CD4-positive, alpha-beta T cell treated with Interleukin-21 for 1 hour (primary cell): ENCODE measurements at places on chromosomes 16 and 17.

DNA sequence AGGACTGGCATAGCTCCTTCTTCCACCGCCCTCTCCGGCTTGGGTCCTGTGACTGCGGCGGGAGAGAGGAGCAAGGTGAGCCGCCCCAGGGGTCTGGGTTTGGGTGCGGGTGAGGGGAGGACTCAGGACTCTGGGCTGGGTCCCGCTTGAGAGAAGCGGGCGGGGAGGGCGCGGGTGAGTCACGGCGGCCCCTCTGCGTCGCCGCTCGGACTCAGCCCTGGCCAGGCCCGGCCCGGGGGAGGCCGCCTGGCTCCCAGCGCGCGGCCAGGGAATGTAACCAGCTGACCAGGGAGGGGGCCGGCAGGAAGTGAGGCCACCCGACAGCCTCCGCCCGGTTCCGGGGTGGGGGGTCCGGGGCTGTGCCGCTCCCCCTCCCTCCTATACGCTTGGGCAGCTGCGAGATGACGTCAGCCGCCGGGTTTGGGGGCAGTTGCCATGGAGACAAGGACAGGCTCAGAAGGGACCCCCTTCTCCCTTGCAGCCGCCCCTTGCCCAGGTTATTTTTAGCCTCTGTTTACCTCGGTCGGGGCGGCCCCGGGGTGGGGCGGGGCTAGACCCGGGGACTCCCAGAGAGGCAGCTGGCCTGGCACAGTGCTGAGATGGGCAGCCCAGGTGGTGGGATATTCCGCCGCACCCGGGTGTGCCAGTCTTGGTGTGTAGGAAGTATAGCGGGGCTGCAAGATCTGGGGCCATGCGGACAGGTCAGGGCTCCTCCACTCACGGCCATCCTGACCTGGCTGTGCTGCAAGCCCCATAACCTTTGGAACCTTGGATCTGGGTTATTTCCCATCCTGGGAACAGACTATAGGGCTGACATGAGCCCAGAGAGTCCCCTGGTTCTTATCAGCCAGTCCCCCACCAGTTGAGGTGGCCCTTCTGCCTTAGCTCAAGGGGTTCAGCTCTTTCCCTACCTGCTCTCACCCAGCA lies 1.6 kb downstream of the RIPOR1 start:
- DNase-seq = peak; percentile 60

GRCh38 chr16:68506331-68507053 lies 32.6 kb upstream of the ZFP90 start:
- DNase-seq = no peak

- DNase-seq = no peak
Measured at GRCh38 chr17:61403801-61404662, 4.4 kb downstream of the TBX2 start.

GRCh38 chr16:88909431-88910210 lies 43.2 kb upstream of the PABPN1L start:
- no peak for DNase-seq

GRCh38 chr17:35731917-35732805 lies 722 bp downstream of the RASL10B start:
- no peak for DNase-seq

DNA sequence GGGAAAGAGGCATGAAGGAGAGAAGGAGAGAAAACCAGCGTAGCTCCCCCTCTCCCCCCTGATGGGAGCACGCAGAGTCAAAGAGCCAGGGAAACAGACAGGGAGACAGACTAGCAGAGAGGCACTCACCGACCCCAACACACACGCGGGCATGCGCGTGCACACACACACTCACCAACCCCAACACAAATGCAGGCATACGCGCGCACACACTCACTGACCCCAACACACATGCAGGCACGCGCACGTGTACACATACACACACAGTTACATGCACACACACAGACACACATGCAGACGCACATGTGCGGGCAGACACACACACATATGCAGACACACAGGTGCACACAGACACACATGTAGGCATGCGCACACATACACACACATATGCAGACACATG lies 4.6 kb downstream of the CACNB1 start:
- no peak for DNase-seq

- DNase-seq = no peak
Measured at GRCh38 chr16:19808061-19808641, 76.5 kb downstream of the GPRC5B start.

GRCh38 chr16:28820016-28820415 lies 2.8 kb upstream of the ATXN2L start:
- DNase-seq = no peak

DNA sequence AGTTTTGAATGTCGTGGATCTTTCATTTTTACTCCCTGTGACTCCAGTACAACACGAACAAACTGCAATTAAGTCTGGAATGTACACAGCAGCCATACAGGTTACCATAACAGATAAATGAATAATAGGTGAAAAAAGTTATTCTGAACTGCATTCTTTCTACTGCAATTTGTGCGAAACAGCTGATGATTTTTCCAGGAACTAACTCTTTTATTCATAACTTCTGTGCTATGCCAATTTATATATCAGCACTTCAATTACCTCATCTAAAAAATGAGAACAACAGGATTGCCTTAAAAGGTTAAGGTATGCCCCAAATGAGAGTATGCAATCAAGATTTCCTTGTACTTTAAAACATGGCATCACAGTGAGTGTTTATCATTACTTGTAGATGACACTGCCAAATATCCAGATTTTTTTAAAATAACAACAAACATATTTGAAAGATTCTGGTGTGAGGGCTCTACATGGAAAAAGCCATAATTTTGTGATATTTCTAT lies 238.9 kb downstream of the CDH8 start:
- no peak for DNase-seq

- DNase-seq = no peak
Measured at GRCh38 chr17:81489998-81490992, 22.3 kb downstream of the ACTG1 start.

DNA sequence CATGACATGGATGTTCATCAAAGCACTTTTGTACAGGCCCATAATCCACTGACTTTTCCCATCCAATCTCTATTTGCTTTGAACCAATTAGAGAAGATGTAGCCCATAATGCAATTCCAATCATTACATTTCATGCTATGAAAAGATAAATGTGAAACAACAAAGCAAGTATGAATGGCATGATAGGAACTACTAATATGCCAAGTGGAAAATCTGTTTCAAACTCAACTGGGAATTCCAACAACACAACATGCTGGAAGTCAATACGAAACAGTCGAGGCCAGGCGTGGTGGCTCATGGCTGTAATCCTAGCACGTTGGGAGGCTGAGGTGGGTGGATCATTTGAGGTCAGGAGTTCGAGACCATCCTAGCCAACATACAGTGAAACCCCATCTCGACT lies 39.6 kb upstream of the TMEM97 start:
- DNase-seq = no peak

GRCh38 chr17:75535119-75535537 lies 9.6 kb downstream of the LLGL2 start:
- DNase-seq = peak; percentile 73

- DNase-seq = peak; percentile 50
Measured at GRCh38 chr17:48597778-48598631, 4.4 kb upstream of the HOXB5 start.

DNA sequence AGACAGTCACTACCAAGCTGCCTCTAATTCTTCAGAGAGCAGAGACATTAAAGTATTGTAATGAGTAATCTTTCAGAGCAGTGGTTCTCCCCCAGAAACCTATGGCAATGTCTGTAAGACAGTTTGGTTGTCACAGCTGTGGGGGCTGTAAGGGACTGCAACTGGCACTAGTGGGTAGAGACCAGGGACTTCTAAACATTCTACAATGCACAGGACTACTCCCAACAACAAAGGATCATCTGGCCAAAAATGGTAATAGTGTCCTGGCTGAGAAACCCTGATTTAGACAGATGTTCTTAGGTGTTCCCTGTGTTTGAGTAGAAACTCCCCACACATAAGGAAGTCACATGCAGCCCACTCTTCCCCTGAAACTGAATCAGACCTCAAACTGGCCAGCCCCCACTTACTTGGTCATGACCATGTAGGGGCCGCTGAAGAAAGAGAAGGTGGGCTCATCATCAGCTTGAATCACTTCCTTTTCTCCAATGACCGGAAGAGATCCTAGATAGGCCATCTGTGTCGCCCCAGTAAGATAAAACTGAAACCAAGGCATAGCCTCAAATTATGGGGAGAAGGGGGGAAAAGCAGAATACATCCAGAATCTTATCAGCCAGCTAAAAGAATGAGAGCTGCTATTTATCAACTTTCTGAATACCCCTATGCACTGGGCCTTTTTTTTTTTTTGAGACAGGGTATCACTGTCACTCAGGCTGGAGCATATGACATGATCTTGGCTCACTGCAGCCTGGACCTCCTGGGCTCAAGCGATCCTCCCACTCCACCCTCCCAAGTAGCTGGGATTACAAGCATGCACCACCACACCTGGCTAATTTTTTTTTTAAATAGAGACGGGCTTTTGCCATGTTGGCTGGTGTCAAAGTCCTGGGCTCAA lies 75.8 kb downstream of the TEX14 start:
- no peak for DNase-seq

DNA sequence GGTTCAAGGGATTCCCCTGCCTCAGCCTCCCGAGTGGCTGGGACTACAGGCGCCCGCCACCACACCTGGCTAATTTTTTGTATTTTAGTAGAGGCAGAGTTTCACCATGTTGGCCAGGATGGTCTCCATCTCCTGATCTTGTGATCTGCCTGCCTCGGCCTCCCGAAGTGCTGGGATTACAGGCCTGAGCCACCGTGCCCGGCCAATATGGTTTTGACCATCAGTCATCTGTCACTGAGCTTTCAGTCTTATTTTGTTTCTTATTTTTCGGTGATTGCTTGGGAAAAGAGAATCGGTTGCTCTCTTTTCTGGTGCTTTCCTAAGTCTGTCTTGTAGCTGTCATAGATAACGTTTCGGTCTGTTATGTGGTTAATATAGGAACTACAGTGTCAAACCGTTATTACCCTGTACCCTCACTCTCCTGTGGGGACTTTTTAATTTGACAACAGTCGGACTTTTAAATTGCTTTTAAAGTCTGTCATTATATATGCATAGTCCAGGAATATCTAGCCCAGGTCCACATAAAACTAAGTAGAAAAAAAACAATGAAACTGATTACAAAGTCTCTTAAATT lies 453.4 kb downstream of the KCNJ18 start:
- DNase-seq = no peak

DNA sequence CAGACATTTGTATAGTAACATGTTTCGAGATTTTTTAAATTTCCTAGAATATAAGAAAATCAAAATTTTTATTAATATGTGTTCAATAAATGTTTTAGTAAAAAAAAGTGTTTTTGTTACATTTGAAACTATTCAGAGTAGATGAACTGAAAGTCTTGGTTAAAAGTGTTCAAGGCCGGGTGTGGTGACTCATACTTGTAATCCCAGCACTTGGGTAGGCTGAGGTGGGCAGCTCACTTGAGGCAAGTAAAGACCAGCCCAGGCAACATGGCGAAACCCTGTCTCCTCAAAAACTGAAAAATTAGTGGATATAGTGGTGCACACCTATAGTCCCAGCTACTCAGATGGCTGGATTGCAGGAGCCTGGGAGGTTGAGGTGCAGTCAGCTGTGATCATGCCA lies 16.8 kb upstream of the PHKG2 start:
- DNase-seq = no peak

GRCh38 chr17:29617481-29618271 lies 5.0 kb downstream of the CORO6 start:
- peak; percentile 88 for DNase-seq

- peak; percentile 13 for DNase-seq
Measured at GRCh38 chr17:1347589-1348323, 52.3 kb downstream of the YWHAE start.

- no peak for DNase-seq
Measured at GRCh38 chr16:10846213-10846998, 27.8 kb upstream of the TVP23A start.

DNA sequence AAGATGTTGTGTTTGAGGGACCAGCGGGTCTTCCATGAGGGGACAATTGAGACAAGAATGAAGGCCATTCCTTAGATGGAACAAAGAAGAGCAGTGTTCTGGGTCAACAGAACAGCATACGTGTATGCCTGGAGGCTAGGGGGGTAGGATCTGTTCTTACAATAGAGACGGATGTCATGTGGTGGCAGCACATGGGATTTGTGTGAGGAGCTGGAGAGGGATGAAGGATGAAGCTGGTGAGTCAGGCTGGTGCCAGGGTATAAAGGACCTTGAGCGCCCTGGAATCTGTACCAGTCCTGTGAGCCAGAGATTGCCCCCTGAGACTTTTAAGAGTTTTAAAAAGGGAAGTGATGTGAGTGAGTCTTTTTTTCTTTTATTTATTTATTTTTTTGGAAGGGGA lies 22.8 kb upstream of the WFDC1 start:
- DNase-seq = no peak

GRCh38 chr16:75101635-75102034 lies 14.9 kb downstream of the LDHD start:
- DNase-seq = no peak

DNA sequence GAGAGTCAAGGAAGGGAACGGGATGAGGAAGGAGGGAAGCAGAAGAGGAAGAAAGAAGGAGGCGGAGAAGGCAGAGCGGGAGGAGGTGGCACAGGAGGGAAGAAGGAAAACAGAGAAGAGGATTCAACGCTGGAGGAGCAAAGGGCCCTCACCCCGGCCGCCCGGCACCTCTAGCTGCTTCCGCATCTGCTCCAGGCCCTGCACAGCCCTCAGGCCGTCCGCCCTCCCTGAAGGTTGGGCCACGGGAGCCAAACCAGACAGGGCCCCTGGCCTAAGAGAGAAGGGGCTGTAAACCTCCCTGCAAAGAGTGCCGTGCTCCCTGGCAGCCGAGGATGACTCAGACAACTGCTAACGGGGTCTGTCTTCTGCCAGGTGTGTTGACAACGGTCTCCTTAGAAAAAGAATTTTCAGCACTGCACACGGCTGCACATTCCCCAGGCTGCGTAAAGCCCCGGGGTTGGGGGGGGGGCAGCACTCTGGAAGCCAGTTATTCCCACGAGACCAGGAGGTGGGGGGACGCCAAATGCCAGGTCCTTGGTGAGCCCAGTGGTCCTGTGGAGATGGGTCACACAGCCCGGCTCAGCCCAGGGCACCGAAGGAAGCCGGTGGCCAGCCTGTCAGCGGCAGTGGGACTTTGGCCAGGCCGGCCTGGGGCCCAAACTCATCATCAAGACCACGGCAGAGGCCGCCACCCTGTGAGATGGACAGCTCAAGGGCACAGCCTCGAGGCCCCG lies 29.1 kb downstream of the MRM3 start:
- DNase-seq = no peak

DNA sequence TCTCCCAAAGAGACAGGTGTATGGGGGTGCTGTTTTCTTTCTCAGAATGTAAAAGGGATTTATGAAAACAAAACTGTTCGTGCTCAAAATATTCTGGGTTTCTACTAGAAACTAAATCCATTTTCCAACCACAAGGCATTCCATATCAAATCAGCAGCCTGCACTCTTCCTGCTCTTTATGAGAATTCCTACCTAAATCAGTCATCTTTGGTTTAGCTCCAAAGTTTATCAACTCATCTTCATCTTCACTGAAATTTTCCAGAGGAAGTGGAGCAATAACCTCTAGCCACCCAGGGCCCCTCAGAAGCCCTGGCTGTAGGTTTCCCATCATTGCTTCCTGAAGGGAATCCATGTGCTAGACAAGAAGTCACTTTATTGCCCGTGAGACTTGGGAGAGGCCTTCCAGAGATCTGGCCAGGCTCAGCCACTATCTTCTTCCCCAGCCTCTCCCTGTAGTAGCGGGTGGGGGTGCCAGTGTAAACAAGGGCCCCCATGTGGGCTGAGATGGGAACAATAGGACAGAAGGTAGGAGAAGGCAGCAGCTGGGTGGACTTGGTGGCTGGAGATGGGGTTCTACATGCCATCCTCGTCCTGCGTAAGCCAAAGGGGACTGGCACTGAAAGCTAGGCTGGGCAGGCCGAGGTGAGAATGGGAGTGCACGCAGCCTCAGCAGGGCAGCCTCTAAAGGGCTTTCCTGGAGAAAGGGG lies 22.0 kb upstream of the ALDH3A1 start:
- DNase-seq = no peak

- no peak for DNase-seq
Measured at GRCh38 chr16:19997264-19997663, 76.4 kb downstream of the GPR139 start.
